Breast epithelium (tissue), 4 donors: ENCODE measurements at places on chromosomes 13 and 19. TPM values are rescaled to one million over a fixed set of nuclear protein-coding genes. Genes with fewer than 3 reads are reported as not detected.

LYPD4 gene
- total RNA-seq: not detected

DNA sequence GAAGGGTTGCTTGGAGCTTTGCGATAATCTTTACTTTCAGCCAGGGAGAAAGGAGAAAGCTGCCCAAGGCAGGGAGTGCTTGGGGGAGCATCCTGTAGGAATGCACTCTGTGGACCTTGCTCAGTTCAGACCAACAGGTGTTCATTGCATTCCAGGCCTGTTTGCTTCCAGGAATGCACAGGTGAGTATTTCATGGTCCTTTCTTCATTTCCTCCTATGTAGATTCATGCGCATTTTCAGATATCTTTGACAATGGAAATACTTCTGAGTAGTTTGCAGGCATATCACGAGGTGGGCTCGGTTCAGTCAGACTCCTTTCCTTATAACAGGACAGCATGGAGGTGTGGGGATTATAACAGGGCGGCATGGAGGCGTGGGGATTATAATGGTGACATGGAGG, 254.8 kb downstream of the FGF9 start:
- no peak for DNase-seq

COPE gene
- total RNA-seq: 190 TPM

ZNF426 gene
- total RNA-seq: 12.3 TPM

JSRP1 gene
- 2.3 TPM for total RNA-seq

GRCh38 chr13:83162493-83162892, 719.8 kb downstream of the SLITRK1 start:
- no peak for DNase-seq

DNA sequence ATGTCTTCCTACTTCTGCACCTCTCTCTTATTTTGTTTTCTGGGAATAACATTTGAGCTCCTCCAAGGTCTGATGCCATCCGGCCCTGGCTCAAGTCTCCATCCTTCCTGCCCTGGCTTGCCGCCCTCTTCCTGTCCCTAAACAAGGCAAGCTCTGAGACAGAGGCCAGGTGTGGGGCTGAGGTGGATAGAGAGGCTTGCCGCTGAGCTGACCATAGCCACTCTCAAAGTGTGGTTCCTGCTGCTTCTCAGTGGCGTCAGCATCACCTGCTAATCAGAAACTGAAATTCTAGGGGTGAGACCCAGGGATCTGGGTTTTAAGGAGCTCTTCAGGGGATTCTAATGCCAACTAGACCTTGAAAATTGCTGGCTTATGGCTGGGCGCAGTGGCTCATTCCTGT, 6.0 kb upstream of the TPRX2 start:
- no peak for DNase-seq

ADGRE3 gene
- total RNA-seq: 0.44 TPM

SIGLECL1 gene
- total RNA-seq: not detected

METTL21C gene
- not detected for total RNA-seq

IRS2 gene
- 29.5 TPM for total RNA-seq

DNA sequence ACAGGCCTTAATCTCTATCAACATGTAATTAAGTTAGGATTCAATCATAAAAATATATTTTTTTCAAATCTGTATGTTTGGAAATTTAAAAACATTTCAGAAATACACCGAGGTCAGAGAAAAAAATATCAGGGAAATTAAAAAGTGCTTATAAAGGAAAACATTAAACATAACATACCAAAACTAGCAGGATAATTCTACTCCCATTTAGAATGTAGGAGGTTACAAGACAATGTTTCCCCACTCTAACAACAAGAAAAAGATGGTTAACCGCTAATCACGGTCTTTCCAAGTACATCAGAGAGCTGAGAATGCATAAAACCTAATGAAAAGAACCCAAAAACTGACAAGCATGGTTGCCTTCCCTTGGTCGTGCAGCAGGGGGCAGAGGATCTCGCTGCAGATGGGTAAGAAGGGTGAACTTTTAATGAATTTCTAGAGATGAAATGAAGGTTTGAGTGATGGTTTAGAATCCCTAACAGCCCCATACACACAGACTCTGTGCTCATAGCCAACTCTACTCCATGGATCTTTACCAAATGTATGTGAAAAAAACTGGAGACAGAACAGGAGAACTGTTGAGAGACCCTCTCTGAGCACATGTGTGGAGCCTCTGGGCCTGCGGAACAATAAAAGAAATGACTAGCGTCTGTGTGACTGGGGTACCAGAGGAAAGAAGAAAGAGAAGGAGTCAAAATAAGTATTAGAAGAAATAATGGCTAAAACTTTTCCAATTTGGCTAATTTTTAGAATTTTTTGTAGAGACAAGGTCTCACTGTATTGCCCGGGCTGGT, 51.3 kb upstream of the LSM14A start:
- DNase-seq: no peak

DNA sequence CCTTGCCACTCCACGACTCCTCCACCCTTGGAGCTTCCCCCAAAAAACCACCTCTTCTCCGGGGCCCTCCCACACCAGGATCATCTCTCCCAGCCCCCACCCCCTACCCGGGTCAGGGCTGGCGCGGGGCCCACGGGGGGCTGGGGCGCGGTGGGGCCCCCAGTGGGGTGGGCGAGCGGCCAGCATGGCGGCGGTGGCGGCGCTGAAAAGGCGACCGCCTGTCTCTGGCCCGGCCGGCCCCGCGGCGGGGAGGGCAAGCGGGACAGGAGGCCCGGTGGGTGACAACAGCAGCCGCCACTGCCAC, 850 bp downstream of the DYRK1B start:
- no peak for DNase-seq

DNA sequence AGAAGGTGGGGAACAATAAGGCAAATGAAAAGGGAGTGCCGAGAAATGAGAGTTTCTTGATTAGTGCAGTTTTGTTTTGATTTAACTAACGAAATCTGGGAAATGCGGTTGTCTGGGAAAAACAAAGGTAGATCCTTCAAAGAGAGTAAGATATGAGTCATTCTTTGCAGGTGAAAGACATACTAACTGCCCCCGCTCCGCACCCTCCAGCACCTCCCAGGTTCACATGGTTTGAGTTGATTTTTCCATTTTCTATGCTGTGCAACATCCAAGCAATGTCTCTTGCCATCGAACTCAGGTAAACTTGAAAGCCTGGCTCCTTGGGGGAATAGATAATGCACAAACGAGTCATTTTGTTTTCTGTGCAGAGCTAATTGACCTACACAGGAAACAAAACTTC, 84.1 kb upstream of the KLF12 start:
- DNase-seq: no peak

GRCh38 chr13:28584873-28585381, 74.0 kb upstream of the POMP start:
- no peak for DNase-seq

- no peak for DNase-seq
Observed at GRCh38 chr13:42477596-42478190, 96.3 kb upstream of the TNFSF11 start.
